ENCODE measurements at places on chromosomes 7 and 10.

- DNase-seq: no peak
Observed at GRCh38 chr7:101172005-101172853, 6.9 kb upstream of the VGF start.

GRCh38 chr10:121154846-121155245, 303.7 kb downstream of the WDR11 start:
- no peak for DNase-seq

- DNase-seq: no peak
Observed at GRCh38 chr10:60920479-60920878, 23.5 kb downstream of the RHOBTB1 start.

DNA sequence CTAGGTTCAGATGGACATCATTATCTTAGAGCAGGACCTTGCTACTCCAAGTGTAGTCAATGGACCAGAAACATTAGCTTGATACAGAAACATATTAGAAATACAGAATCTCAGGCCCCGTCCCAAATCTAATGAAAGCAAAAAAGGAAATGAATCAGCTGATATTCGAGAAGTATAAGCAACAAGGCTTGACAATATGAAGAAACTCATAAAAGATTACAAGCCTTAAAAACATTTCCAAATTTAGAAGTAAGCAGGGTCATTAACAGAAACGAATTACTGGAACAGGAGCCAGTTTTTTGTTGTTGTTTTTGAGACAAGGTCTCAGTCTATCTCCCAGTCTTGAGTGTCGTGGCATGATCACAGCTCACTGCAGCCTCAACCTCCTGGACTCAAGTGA, 40.5 kb upstream of the GSAP start:
- no peak for DNase-seq

All from GM13976 (cell line).